ENCODE measurements at places on chromosomes 6 and 20. TPM values are rescaled to one million over a fixed set of nuclear protein-coding genes. Genes with fewer than 3 reads are reported as not detected.

SENP6 gene
- total RNA-seq, result 29.2 TPM

SEL1L2 gene
- not detected for total RNA-seq

FAM217A gene
- not detected for total RNA-seq

DSP gene
- total RNA-seq, result 45.9 TPM

TFAP2C gene
- 13.4 TPM for total RNA-seq

ITPA gene
- 131 TPM for total RNA-seq

LGSN gene
- 2.7 TPM for total RNA-seq

IDH3B gene
- 137 TPM for total RNA-seq

BPIFA1 gene
- total RNA-seq, result not detected

GTSF1L gene
- not detected for total RNA-seq

TFAP2A gene
- total RNA-seq, result 9.6 TPM

CNPY3 gene
- total RNA-seq, result 42.7 TPM

CST9 gene
- total RNA-seq, result not detected

GMPR gene
- 6.0 TPM for total RNA-seq

BPIFB6 gene
- not detected for total RNA-seq

LTB gene
- total RNA-seq, result 0.53 TPM

All from A549 treated with Mapracorat at 1 μM for 4 hours (cell line).